ENCODE measurements at places on chromosomes 11 and 22. TPM values are rescaled to one million over a fixed set of nuclear protein-coding genes. Genes with fewer than 3 reads are reported as not detected.

The ZNF214 gene
- 0.97 TPM for total RNA-seq

- H3K4me1 ChIP-seq: peaks cover 81% of the 10 kb centered on the region
- DNase-seq: no peak
- H3K36me3 ChIP-seq: no peaks in the 10 kb centered on the region
These were observed 14.9 kb downstream of the EHD1 start for GRCh38 chr11:64863391-64864060.

DNA sequence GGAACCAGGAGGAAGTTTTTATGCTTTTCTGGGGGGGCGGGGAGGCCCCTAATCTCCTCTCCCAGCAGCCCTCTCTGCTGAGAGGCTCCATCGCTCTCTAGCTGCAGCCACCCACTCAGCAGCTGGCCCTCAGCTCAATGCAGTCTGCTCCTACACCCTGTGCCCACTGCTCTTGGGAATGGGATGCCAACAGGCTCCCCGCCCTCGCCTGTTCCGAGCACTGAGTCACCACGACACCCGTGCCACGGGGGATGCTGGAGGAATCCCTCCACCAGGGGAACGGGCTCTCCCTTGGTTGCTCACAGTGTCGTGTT lies 23.5 kb upstream of the SUSD2 start:
- no peak for DNase-seq
- no peaks in the 10 kb centered on the region for H3K27me3 ChIP-seq
- no peak overlapping the region for H3K27ac ChIP-seq
- no peak overlapping the region for H3K4me3 ChIP-seq
- H3K36me3 ChIP-seq: no peaks in the 10 kb centered on the region
- peaks cover 20% of the 10 kb centered on the region for H3K4me1 ChIP-seq

DNA sequence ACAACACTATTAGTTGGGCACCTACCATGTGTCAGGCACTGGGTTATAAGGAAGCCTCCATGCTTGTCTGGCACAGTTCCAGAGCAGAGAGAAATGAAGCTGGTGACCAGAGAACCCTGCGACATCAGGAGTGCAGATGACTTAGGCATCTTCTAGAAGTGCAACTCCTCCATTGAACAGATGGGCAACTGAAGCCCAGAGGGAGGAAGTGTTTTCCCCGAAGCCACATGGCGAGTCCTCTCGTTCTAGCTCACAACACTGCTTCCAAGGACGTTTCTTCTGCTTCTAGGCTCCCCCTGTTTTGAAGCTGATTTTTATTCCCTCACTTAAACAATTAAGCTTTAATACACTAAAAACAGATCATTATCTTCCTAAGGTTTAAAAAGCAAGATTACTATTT lies 109.8 kb upstream of the SYT13 start:
- H3K4me1 ChIP-seq: no peaks in the 10 kb centered on the region
- H3K27me3 ChIP-seq: peaks cover 3% of the 10 kb centered on the region
- no peak overlapping the region for H3K27ac ChIP-seq

GRCh38 chr11:70566768-70567530 lies 168.6 kb downstream of the CTTN start:
- H3K4me3 ChIP-seq: no peak overlapping the region
- H3K36me3 ChIP-seq: no peaks in the 10 kb centered on the region
- no peak overlapping the region for H3K27ac ChIP-seq
- H3K27me3 ChIP-seq: peaks cover 15% of the 10 kb centered on the region

DNA sequence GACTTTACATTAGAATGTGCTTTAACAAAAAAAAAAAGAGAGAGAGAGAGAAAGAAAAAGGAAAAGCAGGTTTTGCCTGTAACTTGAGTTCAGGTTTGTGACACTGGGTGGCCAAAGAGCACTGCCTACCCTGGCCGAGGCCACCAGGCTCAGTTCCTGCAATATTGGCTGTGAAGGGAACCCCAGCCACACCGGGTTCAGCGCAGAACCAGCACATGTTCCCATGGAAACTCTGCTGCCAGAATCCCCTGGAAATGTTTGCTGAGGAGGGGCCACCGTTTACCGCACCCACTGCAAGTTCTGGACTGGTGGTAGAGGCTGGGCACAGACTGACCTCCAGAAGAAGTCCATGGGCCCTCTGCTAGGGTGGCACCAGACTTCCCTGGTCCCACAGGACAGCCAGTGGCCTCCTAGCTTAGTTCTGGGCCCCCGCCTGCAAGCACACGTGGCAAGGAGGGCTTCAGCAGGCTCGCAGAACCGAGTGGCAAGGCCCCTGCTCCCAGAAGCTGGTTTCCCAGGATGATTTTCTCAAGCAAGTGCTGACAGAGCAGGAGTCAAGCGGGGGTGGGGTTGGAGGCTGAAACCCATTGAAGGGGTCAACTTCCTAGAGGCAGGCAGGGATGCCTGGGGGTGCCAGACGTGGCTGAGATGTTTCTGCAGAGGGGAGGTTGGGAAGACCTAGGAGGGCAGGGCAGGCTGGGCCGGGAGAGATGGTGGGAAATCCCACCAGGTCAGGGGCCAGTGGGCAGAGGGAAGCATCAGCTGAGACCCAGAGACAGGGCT lies 51.2 kb downstream of the NFAM1 start:
- no peak overlapping the region for H3K4me3 ChIP-seq
- DNase-seq: no peak
- H3K27me3 ChIP-seq: peaks cover under 1% of the 10 kb centered on the region
- H3K27ac ChIP-seq: no peak overlapping the region
